ENCODE measurements at places on chromosomes 12 and 14.

- no peak for DNase-seq
Observed at GRCh38 chr12:40154381-40154780, 48.5 kb upstream of the SLC2A13 start.

- no peak for DNase-seq
Observed at GRCh38 chr12:124716208-124717130, 147.2 kb downstream of the SCARB1 start.

GRCh38 chr14:31278883-31279282 lies 71.3 kb upstream of the HECTD1 start:
- no peak for DNase-seq

- DNase-seq, result no peak
Observed at GRCh38 chr12:55842681-55843429, at the start of gene MMP19. Gene MMP19 (minus strand): TSS chr12:55842936. CDS start chr12:55842830, 106 bp downstream.

- no peak for DNase-seq
Observed at GRCh38 chr12:29425722-29426121, 44.8 kb upstream of the ERGIC2 start.

- DNase-seq, result no peak
Observed at GRCh38 chr14:47763188-47763854, 87.9 kb upstream of the MDGA2 start.

GRCh38 chr12:110860833-110861296 lies 14.1 kb downstream of the CCDC63 start:
- DNase-seq, result no peak

GRCh38 chr12:58206876-58207275 lies 265.5 kb downstream of the ATP23 start:
- DNase-seq, result no peak

DNA sequence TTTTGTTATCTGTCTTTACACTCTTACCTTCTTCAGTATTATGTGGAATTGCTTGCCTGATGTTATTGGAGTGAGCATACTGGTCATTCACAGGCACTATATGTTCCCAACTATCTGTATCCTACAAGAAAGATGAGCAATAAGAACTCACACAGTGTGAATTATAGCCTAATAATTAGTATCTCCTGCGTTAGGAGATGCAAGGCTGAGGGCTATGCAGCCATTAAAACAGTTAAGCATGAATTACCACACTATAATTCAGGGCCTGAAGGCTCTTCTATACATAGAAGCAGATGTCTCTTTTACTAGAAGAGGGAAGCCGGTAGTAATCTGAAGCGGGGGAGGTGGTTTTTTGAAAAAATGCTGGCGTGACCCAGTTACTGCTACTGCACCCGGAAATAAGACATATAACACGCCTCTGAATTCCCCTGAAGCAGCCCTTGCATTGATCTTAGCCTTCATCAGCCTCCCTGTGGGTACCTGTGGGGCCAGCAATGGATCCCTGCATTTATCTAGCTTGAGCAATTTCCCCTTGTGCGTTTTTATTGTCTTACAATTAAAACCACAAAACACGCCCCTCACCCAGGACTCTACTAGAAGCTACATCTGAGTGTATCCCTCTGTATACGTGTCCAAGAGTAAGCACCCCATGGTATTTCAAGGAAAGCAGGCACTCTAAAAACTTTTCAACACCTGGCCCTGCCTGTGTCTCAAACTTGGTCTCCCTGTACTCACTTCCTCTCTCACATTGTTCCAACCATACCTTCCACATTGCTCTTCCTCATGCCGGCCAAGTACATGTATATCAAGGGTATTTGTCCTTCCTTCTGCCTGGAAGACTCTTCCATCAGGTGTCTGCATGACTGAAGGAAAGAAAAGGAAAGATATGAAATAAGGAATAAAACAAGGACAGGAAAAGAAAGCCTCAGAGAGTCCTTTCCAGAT lies 210.9 kb upstream of the ARID2 start:
- no peak for DNase-seq

- DNase-seq, result no peak
Observed at GRCh38 chr14:39890026-39890425, 457.8 kb upstream of the FBXO33 start.

DNA sequence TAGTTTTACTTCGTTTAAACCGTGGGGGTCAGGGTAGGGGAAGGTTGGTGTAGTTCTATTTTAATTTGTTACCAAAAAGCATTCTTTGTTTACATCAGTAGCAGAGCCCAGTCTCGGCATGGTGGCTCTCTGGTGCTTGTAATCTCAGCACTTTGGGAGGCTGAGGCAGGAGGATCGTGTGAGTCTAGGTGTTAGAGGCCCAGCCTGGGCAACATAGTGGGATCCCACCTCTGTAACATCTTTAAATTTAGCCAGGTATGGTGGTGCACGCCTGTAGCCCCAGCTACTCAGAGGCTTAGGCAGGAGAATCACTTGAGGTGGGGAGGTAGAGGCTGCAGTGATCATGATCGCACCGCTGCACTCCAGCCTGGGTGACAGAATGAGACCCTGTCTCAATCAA lies 2.2 kb downstream of the LRRC43 start:
- DNase-seq, result no peak

DNA sequence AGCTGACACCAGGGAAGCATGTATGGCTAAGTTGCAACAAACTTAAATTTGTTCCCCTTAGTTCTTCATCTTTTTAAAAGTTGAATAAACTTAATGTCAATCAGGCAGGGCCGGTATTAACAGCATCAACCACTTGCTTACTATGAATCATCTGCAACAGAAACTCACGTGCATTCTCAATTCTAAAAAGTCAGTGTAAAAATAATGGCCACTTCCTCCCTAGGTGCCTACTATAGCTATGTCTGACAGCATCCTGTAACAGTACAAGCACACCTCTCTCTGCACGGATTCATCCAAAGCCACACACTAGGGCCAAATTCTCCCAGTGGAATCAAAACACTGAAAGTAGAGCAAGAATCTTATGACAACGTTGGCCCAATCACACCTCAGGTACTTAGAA lies 48.6 kb downstream of the PPP1R36 start:
- DNase-seq, result no peak

GRCh38 chr12:109169686-109170085 lies 53.3 kb downstream of the ACACB start:
- DNase-seq, result no peak

GRCh38 chr12:3750616-3751015 lies 2.3 kb downstream of the CRACR2A start:
- DNase-seq, result no peak

DNA sequence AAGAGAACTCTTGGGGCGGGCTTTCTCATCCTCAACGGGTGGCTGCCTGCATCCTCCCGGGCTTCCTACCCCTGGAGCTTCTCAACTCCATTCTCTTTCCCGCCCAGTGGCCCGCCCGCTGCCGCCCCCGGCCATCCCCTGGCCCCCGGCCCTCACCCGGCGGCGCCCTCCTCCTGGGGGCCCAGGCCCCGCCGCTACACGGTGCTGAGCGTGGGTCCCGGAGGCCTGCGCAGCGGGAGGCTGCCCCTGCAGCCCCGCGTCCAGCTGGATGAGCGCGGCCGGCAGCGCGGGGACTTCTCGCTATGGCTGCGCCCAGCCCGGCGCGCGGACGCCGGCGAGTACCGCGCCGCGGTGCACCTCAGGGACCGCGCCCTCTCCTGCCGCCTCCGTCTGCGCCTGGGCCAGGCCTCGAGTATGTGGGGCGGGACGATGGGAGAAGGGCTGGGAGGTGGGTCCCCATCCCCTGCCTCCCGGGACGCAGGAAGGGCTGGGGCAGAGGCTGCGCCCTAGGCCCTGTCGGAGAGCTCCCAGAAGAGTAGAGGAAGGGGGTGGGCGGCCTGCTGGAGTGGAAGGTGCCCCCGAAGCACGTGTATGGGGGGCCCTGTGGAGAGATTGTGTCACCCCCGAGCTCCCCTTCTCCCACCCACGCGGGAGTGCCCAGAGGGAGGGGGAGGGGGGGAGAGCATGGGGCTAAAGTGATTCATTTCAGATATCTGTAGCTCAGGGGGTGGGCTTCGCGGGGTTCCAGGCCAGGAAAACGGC lies 1.5 kb downstream of the LAG3 start:
- no peak for DNase-seq

DNA sequence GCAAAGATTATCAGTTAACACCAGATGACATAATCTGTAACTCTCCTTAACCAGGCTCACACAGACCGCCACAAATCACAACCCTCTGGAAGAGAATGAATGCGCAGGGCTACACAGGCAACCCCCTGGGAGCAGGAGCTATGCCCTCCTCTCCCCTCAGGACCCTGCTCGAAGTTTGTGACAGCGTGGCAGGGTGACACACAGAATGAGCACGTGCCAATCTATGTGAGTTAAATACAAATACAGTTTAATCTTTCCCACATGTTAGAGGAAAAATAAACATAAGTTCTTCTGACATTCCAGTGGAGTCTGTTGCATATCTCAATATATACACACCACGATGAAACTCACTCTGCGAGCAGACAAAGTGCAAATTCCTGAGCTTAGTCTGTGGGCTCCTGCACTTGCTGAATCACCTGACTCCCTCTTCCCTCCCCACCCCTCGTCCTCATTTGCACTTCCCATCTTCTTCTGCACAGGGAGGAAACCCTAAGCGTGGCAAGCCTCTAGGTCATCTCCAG lies 37.6 kb downstream of the BCAT1 start:
- no peak for DNase-seq

DNA sequence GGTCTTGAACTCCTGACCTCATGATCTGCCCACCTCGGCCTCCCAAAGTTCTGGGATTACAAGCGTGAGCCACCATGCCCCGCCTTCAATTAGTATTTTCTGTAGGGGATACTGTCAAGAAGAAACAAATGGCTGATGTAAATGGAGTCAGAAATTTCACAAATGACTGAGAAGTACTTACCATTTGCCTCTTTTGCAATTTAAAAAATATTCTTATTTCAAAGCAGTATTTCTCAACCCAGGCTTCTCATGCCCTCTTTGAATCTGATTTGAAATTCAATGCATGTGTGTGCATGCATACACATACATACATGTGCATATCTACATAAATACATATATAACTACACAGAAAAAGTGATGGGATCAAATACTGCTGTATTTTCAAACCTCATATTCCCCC lies 4.4 kb downstream of the PSMA6 start:
- no peak for DNase-seq

All from hematopoietic multipotent progenitor cell treated with erythropoietin and hydrocortisone succinate and interleukin-3 and kit ligand, for 15 days (in vitro differentiated cells).